SJSA1 (cell line): ENCODE measurements at places on chromosomes 16 and 17. TPM values are rescaled to one million over a fixed set of nuclear protein-coding genes. Genes with fewer than 3 reads are reported as not detected.

GRCh38 chr17:61247439-61247838 lies 152.2 kb upstream of the TBX2 start:
- peak; percentile 75 for DNase-seq

GRCh38 chr16:86371083-86371803 lies 139.1 kb upstream of the FOXF1 start:
- no peak for DNase-seq

DNA sequence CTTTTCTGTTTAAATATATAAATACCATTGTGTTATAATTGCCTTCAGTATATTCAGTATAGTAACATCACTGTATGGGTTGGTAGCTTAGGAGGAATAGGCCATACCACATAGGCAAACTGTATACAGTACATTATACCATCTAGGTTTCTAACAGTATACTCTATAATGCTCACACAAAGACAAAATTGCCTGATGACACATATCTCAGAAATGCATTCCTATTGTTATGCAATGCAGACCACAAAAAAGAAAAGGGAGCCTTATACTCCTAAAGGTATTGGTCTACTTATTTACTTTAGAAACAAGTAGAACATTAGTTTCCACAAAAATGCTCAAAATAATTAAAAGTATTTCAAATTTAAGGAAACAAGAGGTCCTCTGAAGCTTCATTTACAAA lies 47.9 kb downstream of the SETD6 start:
- DNase-seq: no peak

- DNase-seq: no peak
Observed at GRCh38 chr17:38584350-38584925, 21.3 kb downstream of the SRCIN1 start.

- no peak for DNase-seq
Observed at GRCh38 chr17:12985431-12986293, 32.2 kb downstream of the ELAC2 start.

DNA sequence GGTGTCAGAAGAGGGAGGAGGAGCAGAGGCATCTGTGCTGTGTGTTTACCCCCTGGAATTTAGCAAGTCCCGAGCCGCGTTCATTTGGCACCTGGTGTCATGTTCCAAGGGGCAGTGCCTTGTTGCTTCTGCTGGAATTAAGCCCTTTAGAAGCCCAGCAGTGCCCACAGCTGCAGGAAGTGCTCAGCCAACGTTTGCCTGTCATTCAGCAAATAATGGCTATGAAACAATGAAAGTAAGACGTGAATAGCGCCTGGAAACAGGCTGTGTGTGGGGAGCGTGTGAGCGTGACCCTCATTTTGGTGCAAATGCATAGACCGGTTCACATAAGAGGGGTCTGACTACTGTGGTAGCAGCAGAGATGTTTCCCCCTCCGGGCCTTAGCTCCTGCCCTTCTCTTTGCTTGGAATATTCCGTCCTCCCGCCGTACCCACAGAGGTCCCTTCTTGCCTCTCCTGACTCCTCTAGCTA lies 5.8 kb upstream of the ATP2C2 start:
- DNase-seq: no peak

DNA sequence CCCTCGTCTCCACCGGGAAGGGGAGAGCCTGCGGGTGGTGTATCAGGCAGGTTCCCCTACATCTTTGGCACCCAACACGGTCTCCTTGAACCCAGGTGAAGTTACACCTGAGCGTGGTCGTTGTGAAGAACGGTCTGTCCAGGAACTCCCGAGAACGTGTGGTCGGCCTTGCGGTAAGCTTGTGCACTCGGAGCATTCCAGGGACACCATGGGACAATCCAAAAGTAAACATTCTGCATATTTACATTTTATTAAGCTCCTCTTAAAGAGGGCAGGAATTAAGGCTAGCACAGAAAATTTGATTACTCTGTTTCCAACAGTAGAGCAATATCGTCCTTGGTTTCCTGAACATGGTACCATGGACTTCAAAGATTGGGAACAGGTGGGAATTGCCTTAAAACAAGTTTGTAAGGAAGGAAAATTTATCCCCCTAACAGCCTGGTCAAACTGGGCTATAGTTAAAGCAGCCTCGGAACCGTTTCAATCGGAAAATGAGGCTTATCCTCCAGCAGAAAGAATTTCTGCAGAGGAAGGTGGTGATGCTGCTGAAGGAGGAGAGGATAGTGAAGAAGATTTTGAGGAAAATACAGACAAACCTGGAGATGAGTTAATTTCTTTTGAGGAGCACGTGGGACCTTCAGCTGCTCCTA lies 18.2 kb downstream of the ALOX15B start:
- no peak for DNase-seq

DNA sequence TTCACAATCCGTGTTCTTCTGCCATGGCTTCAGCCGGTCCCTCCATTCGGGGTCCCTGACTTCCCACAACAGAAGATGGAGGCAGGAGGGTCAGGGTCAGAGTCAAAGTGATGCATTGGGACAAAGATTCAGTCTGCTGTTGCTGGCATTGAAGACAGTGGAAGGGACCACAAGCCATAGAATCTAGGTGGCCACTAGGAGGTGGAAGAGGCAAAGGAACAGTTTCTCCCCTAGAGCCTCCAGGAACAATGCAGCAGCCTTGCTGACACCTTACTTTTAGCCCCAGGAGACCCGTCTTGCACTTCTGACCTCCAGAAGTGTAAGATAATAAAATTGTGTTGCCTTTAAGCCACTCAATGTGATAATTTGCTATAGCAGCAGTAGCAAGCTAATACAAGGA lies 55.9 kb downstream of the MFSD11 start:
- peak; percentile 67 for DNase-seq

GRCh38 chr17:30908717-30909420 lies 2.8 kb upstream of the TEFM start:
- no peak for DNase-seq

- DNase-seq: peak; percentile 43
Observed at GRCh38 chr16:31094088-31094423, 541 bp downstream of the VKORC1 start.

- no peak for DNase-seq
Observed at GRCh38 chr16:68499006-68499405, 40.1 kb upstream of the ZFP90 start.

GRCh38 chr17:10149573-10150399 lies 48.6 kb downstream of the GAS7 start:
- DNase-seq: no peak

DNA sequence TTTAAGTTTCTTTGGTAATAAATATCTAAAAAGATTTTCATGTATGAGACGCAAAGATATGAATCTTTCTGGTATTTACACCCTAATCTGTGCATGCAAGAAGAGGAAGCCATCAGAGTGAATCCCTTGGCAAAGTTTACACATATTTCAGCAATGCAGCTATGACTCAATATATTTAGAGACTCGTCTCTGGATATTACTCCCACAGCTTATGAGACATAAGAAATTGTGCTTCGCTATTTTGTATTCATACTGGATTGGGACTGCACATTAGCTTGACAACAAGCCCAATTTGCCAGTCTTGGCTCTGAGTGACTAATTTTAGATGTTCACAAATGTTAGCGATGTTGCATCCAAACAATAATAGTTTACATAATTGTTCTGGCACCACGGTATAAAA lies 532.0 kb downstream of the CDH11 start:
- DNase-seq: no peak

DNA sequence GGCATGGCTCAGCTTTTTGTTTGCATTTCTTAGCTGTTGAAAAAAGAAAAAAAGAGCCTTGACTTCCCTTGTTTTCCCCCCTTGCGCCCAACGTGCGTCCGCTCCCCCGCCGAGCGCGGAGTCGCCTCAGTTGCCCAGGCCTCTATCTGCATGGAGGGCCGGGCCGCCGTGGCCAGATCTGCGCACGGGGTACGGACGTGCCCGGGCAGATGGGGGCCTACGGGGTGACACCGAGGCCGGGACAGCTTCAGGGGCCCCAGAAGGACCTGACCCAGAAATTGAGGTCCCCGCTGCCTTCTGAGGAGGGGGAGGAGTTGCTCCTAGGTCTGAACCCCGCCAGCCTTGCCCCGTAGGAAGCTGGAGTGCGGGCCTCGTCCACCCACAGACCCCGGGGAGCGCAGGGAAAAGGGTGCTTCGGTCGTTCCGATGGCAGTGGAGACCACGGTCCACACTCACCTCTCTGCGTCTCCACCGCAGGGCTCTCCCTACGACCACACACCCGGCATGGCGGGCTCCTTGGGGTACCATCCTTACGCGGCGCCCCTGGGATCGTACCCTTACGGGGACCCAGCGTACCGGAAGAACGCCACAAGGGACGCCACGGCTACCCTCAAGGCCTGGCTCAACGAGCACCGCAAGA lies 1.5 kb downstream of the IRX5 start:
- DNase-seq: no peak

- no peak for DNase-seq
Observed at GRCh38 chr17:65941356-65941899, 250.5 kb downstream of the CEP112 start.

GRCh38 chr16:27801289-27801945 lies 251.5 kb downstream of the KATNIP start:
- no peak for DNase-seq

- no peak for DNase-seq
Observed at GRCh38 chr16:4746991-4747574, 12.7 kb downstream of the DNAAF8 start.

- no peak for DNase-seq
Observed at GRCh38 chr17:62085511-62086408, 20.7 kb upstream of the MED13 start.

- DNase-seq: no peak
Observed at GRCh38 chr17:51362811-51363585, 102.7 kb downstream of the UTP18 start.

DNA sequence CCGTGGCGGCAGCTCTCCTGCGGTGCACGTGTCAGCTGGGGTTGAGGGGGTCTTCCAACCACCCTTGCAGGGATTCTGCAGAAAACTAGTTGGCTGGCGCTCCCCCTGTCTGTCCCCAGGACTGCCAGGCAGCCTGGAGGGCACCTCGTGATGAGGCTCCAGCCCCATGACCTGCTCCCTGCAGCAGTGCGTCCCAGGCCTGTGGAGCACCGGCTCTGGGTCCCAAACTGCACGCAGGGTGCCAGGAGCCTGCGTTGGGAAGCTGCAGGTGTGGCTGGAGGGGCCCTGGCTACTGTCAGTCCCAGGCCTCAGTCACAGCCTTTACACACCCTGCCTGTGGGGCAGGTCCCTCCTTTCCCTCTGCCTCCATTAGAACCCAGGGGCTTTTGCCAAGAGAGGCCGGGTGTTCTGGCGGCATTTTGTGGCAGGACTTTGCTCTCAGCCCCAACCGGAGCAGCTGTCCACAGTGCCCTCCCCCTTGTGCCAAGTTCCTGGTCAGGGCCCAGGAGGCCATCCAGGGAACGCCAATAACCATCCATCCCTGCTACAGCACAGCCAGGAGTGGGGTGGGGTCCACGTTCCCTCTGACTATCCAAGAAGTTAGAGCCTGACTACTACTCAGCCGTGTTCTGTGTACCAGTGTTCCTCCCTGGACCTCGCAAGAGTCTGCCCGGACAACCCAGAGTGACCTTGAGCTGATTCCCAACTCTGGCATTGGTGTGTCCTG lies 9.2 kb downstream of the CHMP6 start:
- peak; percentile 49 for DNase-seq

Gene CNTROB
- 30.9 and 41.4 TPM in 2 replicates for total RNA-seq

Gene PRSS21
- not detected in 2 replicates for total RNA-seq

Gene ATP2A1
- 0.53 TPM in 1 of 2 replicates, not detected in the other for total RNA-seq

Gene INTS2
- total RNA-seq: 17.7 and 22.3 TPM in 2 replicates

Gene MT1A
- total RNA-seq: not detected in 2 replicates
